Naive thymus-derived CD8-positive, alpha-beta T cell (primary cell): ENCODE measurements at places on chromosomes 5 and 9. TPM values are rescaled to one million over a fixed set of nuclear protein-coding genes. Genes with fewer than 3 reads are reported as not detected.

DNA sequence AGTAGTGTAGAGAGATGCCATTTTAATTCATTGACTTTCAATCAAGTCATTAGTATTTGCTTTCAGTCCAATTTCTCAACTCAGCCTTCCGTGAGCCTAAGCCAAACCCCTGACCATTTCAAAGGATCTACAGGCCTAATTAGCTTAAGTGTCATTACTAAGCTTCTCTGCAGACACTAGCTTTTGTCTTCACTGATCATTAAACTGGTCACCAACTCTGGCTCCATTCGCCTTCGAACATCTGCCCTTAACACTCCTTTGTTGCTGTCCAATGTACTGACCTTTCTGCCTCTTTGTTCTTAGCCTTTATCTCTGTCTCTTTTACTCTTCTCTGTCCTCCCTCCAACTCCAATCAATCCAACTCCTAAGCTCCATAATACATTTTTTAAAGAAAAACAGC is 299.3 kb downstream of the DIRAS2 start:
- peaks cover 47% of the 10 kb centered on the region for H3K27me3 ChIP-seq
- no peak for DNase-seq
- H3K27ac ChIP-seq: no peak overlapping the region
- no peaks in the 10 kb centered on the region for H3K4me1 ChIP-seq

DNA sequence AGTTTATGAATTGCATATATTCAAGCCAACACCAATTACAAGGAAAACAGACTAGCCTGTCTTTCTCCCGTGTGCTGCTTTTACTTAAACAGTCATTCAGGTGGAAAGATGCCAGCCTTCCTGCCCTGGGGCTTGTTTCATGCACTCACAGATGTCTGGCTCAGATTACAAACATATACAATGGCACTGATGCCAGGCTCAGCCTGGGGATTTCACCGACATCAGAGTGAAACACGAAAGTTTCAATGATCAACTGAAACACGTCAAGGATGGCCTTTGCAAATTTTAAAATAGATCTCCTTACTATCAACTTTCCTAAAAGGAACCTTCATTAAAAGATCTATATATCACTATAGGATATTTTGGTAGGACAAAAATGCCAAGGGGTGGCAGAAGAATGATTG is 1576.5 kb downstream of the EFNA5 start:
- H3K27me3 ChIP-seq: no peaks in the 10 kb centered on the region
- H3K4me3 ChIP-seq: no peak overlapping the region
- H3K27ac ChIP-seq: no peak overlapping the region
- H3K36me3 ChIP-seq: no peaks in the 10 kb centered on the region

DNA sequence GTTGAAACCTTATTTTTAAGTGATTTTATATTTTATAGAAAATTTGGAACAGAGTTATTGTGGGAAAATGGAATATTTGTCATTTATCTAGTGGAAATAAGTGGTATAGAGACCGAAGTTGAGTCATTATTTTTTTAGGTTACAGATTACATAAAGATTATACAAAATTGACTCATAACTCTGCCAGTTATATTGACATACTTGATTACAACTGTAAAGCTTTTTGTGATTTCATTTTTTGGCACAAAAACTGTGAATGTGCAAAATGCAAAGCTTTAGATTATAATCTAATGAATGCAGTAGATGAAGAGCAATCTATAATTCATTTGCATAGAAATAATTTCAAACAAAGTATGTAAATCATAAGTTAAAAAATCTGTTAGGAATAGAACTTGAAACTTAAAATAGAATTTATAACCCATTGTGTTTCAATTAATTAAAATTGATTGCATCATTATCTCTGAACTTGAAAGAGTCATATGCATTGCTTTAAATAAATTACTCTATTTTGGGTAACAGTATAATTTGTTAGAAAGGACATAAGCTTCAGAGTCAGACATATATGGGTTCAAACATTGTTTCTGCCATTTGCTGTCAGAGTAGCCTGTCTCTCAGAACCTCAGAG is 280.4 kb downstream of the FER start:
- H3K4me3 ChIP-seq: no peak overlapping the region
- H3K27ac ChIP-seq: no peak overlapping the region
- DNase-seq: no peak
- no peaks in the 10 kb centered on the region for H3K27me3 ChIP-seq
- H3K36me3 ChIP-seq: peaks cover 6% of the 10 kb centered on the region

GRCh38 chr9:27261517-27262211 is 35.3 kb downstream of the EQTN start:
- H3K4me3 ChIP-seq: no peak overlapping the region
- H3K27ac ChIP-seq: no peak overlapping the region

DNA sequence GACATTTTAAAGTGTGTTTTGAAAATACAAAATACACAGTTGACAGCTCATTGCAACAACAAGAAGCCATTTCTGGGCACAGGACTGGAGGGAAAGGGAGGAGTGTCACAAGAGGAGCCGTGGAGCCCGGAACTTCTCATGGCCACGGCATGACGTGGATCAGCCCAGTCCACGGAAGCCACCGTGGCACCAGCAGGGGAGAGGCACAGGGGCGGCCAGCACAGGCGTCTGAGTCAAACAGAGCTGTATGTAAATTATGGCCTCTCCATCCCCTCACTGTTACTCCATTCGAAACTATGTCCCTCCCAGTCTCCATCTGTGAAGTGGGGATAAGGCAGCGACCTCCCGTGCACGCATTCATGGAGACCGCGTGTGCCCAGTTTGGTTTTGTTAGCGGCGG is 165.6 kb upstream of the IRX2 start:
- H3K27ac ChIP-seq: no peak overlapping the region
- DNase-seq: no peak
- H3K4me1 ChIP-seq: no peaks in the 10 kb centered on the region
- H3K36me3 ChIP-seq: no peaks in the 10 kb centered on the region

DNA sequence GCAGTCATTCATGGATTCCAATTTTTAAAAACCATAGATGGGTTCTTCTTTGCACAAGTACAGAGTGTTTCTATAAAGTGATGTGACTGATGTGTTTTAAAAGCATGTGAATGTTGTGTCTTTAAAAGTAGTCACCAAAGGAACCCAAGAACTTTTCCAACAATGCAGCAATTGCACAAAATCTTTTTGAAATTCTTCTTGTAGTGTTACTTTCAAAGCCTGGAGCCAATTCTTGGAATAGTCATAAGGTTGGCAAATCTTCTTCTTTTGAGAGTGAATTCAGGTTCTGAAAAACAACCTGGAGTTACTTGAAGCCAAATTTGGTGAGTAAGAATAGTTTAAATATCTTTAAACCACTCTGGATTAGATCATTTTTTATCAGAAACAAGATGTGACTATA is 10.5 kb downstream of the GRAMD2B start:
- no peaks in the 10 kb centered on the region for H3K27me3 ChIP-seq
- H3K4me1 ChIP-seq: peaks cover 17% of the 10 kb centered on the region
- DNase-seq: no peak
- H3K27ac ChIP-seq: no peak overlapping the region
- H3K4me3 ChIP-seq: no peak overlapping the region

Gene NEUROG1
- total RNA-seq: not detected

Gene IL9
- not detected for total RNA-seq

Gene ITGA2
- not detected for total RNA-seq
